ENCODE measurements at places on chromosomes 4 and X.
A peak's percentile ranks its signal among the peaks of the same experiment; 100 is the strongest.

GRCh38 chrX:100673397-100673953, 29.5 kb downstream of the SRPX2 start:
- DNase-seq, result no peak

GRCh38 chr4:3311489-3312171, 18.8 kb downstream of the RGS12 start:
- no peak for DNase-seq

DNA sequence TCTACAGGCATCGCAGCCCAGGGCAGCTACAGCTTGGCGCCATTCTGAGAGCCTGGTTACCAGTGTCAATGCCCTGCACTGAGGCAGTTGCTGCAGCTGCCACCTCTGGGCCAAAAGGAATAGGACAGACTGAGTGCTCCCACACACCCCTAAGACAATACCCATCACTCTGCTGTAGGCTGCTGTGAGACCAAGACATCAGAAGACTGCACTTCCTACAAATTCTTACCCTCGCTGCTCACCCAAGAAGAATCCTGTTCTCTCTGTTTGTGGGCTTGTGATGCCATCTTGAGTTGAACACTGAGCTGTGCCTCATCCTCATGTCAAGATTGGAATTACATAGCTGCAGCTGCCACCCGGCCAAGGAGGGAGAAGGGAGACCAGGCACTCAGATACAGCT, 1847.0 kb upstream of the PCDH10 start:
- DNase-seq, result no peak

GRCh38 chr4:174157106-174157607, 126.3 kb downstream of the FBXO8 start:
- DNase-seq, result no peak

GRCh38 chr4:11467931-11468330, 39.2 kb upstream of the HS3ST1 start:
- no peak for DNase-seq

DNA sequence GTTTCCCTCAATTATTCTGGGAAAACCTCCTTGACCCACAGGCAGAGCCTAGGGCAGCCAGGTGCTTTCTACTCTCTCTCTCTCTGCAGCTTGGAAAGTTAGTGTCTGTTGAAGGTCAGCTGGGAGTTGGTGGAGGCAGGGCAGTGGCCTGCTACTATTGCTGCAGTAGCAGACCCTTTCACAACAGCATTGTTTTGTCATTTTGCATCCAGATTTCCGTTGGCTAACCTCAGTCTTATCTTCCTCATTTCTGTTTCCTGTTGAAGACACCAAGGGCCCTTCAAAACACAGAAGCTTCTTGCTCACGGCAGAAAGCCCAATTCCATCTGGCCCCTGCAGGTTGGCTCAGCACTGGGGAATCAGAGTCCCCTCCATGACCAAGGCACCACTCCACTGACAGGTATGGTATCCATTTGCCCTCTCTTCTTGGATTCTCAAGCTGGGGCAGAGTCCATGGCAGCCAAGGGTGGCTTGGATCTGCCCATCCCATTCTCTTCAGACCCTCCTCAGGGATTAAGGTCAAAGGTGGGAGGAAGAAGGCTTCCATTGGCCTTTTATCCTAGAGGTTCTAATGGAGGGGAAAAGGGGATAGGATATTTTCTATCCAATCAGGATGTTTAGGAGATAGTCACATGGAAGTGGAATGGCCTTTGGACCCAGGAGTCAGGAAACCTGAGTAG, 24.6 kb downstream of the VSIG4 start:
- peak; percentile 78 for DNase-seq

- DNase-seq, result no peak
Observed at GRCh38 chrX:46967547-46967946, 55.3 kb downstream of the JADE3 start.

GRCh38 chr4:107757864-107758476, 37.9 kb upstream of the PAPSS1 start:
- DNase-seq, result no peak

DNA sequence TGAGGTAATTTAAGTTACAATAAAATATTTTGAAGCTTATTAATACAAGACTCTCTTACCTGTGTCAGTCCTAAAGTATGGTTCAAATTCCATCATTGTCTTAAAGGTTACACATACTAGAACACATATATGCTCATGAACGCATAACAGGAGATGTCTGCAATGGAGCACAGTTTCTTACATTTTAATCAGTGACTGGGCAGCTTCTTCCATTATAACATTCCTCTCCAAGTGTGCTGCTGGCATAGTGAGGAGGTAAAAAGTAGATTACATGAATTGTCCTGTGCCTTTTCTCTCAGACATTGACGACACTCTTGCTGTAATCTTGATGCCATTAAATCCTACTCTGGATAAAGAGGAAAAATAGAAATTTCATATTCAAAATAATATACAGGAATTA, 40.8 kb upstream of the GRID2 start:
- DNase-seq, result no peak

DNA sequence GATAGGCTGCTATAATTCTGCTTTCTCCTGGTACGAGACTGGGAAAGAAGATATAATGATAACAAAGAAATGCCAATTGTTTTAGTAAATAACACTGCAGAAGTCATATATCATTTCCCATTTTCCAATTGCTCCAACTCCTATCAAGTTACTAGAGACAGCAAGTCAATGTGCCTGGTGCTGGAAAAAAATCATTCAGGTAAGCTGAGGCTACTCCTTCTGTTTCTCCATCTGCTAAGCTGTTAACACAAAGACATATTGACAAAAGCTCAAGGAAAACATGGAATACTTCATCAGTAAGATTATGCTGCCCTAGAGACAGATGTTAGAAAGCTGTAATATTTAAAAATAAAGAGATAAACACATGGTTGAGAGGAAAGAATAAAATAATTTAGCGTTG, 10.0 kb downstream of the NAA11 start:
- DNase-seq, result no peak

DNA sequence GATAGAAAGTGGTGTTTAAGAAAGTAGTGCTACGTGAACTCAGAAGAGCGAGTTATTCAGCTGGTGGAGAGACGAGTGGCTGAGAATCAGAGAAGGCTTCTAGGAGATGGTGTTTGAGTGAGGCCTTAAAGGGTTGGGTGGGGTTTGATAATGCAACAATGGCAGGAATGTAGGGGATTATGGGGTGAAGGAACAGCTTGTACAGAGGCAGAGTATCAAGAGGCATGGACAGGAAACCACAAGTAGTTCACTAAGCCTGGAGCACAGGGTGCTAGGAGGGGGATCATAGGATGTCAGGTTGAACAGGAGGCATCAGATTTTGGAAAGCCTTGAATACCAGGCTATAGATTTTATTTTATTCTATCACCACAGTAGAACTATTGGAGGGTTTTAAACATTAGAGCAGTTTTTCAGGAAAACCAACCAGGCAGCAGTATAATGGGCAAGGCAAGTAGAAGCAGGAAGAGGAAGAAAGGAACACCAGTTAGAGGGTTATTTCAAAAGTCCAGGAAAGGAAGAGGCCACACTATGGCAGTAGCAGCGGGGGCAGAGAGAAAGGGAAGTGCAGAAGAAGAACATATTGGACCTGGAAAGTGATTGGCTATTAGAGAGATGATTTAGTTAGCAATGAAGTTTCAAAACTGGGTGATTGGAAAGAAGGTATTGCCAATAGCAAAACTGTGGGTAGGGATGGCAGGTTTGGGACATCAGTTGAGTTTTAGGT, 99.2 kb downstream of the DOCK11 start:
- no peak for DNase-seq

All from CMK (cell line).